ENCODE measurements at places on chromosomes 7 and 10.

DNA sequence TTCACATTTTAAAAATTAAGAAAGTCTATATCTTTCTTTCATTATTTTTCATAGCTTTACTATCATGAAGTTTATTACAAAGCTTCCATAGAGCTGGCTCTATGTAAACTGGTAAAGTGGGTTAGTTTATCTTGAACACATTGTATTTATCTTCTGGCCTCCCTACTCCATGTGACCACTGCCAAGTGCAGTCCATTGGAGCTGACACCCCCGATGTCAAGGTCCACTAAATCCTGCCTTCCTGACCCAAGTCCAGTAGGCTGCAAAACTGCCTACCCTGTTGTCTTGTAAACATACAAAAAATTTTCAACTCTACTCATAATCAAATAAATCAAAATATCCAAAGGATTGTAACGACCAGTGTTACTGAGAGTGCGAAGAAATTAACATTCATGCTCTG, 10.2 kb downstream of the DNAJC12 start:
- no peak for DNase-seq

DNA sequence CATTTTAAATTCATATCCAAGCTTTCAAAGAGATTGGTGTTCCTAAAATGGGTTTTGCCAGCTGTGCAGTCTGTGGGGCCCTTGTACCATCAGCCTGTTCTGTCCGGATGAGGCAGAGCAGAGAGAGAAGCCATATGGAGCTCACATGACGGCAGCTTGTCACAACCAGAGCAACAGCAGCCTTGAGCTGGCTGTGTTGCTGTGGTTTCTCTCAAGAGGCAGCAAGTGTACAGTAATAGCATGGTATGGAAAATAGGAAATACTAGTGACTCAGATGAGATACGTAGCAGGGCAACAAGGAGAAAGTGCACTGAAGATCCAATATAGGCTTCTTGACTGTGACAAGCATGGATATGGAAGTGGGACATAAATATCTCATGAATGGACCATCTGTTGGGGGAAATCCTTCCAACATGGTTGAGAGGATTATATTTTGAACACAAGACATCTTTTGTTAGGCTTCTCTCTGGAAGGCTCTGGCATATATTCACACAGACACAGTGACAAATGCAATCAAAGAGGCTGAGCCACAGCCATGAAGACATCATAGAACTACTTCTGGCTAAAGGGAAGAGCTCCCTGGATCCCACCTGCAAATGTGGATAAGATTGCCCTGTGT, 251.0 kb upstream of the TAC1 start:
- DNase-seq = no peak

GRCh38 chr7:50714857-50715256, 67.8 kb downstream of the GRB10 start:
- no peak for DNase-seq

- DNase-seq = no peak
Observed at GRCh38 chr7:25831062-25831691, 320.8 kb upstream of the NFE2L3 start.

DNA sequence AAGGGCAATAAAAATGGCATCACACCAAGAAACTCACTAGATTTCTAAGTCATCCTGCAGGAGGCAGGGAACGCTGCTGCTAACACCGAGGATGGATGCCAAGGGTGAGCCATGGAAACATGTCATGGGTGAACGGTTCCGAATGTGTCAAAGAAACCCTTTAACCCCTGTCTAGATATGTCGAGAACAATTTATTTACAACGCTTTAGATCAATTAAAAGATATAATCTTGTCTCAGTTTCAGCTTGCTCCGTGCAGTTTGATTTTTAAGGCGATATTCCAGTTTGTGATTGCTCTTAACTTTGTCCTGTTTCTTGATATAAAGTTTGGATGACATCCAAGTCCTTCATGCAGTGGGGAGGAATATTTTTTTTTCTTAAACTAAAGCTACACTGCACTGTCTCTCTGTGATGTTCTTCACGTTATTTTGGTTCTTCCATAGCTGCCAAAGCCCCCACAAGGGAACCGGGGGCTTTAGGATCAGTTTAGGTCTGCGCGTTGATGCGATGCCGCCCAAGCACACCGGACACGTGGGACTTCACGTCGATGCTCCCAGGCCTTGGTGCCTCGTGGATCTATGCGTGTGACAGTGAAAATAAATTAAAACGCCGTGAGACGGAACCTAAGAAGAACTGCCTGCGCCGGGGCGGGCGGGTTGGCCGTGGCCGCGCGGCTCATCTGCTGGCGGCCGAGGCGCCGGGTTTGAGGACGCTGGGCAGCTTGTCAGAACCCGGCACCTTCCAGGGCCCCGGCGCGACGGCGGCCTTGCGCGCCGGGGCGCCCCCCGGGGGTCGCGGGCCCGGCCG, 220.3 kb downstream of the PHTF2 start:
- no peak for DNase-seq

Measured in stimulated activated CD8-positive, alpha-beta memory T cell treated with anti-CD3 and anti-CD28 coated beads, Interleukin-7, amount 100 ng/mL, for 1 hour (primary cell).